ENCODE measurements at places on chromosomes 1 and 21. TPM values are rescaled to one million over a fixed set of nuclear protein-coding genes. Genes with fewer than 3 reads are reported as not detected.

- no peak overlapping the region for H3K27ac ChIP-seq
- H3K4me3 ChIP-seq, result no peak overlapping the region
- peaks cover 45% of the 10 kb centered on the region for H3K27me3 ChIP-seq
- peaks cover 4% of the 10 kb centered on the region for H3K36me3 ChIP-seq
These were observed 80.0 kb downstream of the VWA5B1 start for GRCh38 chr1:20370698-20371097.

DNA sequence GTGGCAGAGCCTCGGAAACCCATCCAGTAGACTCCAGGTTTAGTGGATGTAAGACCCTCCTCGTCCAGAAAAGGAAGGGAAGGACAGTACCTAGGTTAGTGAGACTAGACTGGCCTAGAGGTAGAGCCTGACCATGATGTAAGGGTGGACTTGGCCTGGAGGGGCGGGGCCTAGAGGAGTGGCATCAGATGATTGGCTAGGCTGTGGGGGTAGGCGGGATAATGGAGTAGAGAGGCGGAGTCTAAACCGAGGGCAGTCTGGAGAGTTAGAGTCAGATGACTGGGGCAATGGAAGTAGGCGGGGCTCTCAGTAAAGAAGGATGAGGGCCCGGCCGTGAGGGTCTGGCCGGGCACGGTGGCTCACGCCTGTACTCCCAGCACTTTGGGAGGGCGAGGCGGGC lies 70.1 kb downstream of the EPHB2 start:
- H3K27ac ChIP-seq, result no peak overlapping the region
- no peak for DNase-seq
- no peaks in the 10 kb centered on the region for H3K36me3 ChIP-seq
- H3K4me1 ChIP-seq, result peaks cover 3% of the 10 kb centered on the region
- no peak overlapping the region for H3K4me3 ChIP-seq

DNA sequence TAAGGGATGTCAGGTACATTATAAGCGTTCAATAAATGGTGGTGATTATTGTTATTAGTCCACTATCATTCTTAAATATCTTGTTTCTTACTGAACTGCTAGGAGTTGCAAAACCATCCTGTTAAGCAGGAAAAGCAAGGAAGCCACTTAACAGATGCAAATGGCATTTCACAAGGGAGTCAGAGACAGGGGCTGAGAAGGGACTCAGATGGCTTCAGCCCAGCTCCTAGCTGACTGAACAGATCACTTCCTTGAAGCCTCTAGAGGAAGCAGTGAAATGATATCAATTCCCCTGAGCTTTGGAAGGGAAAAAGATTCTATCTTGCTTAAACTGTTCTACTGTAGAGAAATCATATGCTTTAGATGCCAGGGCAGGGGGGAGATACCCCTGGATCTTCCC lies 151.5 kb downstream of the ST6GALNAC5 start:
- no peak for DNase-seq
- H3K27me3 ChIP-seq, result no peaks in the 10 kb centered on the region
- no peaks in the 10 kb centered on the region for H3K36me3 ChIP-seq
- no peak overlapping the region for H3K27ac ChIP-seq

DNA sequence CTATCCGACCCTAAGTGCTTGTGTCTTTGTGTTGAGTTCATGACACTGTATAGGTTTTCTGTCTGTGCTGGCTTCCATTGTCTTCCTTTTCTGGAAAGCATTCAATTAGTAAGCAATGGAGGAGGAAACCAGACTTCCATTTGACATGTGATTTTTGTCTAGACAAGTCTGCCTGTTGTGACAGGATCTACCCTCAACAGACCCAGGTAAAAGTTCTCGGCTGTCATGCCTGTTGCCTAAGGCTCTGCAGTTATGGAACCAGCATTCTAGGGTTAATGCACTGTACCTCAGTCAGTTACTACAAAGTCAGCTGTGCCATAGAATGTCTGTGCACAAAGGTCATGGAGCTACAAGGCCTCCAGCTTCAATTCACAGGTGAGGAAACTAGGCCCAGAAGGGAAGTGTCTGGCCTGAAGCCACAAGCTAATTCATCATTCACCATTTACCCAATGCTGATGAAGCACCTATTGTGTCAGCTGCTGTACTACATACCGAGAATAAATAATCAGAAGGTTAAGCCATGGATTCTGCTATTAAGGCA lies 72.3 kb downstream of the PLPP3 start:
- DNase-seq, result no peak
- H3K4me3 ChIP-seq, result no peak overlapping the region
- H3K4me1 ChIP-seq, result peaks cover 13% of the 10 kb centered on the region

DNA sequence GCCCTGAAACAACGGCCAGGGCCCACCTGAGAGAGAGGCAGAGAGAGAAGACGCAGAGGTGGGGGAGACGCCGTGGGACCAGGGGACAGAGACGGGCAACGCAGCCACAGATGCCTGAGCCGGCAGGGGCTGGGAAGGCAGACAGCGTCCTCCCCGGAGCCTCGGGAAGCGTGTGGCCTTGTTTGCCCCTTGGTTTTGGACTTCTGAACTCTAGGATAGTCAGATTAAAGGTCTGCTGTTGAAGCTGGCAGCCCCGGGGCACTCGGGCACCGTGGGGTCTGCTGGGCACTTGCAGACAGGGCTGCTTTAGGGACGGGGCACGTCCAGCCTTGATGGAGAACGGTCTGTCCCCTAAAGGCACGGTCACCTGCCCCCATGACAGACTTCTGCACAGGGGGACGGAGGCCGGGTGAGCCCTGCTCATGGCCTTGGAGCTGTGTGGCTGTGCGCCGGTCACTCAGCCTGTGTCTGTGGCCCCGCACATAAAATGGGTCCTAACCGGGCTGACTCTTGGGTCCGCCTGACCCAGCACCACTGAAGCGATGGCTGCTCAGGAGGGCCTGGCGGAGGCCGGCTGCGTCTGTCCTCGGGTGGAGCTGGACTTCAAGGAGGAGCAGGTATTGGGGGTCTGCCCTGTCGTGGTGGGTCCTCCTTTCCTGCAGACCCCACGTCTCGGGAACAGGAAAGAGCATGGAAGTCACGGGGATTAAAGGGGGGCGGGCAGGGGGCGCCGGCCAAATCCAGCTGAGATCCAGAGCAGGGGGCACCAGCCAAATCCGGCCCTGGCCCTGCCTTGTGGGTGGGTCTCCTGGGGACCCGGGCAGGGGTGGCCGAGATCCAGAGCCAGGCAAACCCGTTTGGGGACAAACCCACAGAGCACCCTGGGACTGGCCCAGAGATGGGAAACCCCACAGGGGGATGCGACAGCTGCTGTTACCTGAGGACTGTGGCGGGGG lies 9.6 kb upstream of the RNF223 start:
- H3K4me1 ChIP-seq, result no peaks in the 10 kb centered on the region
- H3K27ac ChIP-seq, result no peak overlapping the region
- DNase-seq, result no peak
- no peaks in the 10 kb centered on the region for H3K36me3 ChIP-seq

- no peaks in the 10 kb centered on the region for H3K27me3 ChIP-seq
- DNase-seq, result no peak
- H3K4me1 ChIP-seq, result peaks cover 8% of the 10 kb centered on the region
- H3K36me3 ChIP-seq, result no peaks in the 10 kb centered on the region
These were observed 37.2 kb upstream of the TRAPPC10 start for GRCh38 chr21:43974791-43975468.

DNA sequence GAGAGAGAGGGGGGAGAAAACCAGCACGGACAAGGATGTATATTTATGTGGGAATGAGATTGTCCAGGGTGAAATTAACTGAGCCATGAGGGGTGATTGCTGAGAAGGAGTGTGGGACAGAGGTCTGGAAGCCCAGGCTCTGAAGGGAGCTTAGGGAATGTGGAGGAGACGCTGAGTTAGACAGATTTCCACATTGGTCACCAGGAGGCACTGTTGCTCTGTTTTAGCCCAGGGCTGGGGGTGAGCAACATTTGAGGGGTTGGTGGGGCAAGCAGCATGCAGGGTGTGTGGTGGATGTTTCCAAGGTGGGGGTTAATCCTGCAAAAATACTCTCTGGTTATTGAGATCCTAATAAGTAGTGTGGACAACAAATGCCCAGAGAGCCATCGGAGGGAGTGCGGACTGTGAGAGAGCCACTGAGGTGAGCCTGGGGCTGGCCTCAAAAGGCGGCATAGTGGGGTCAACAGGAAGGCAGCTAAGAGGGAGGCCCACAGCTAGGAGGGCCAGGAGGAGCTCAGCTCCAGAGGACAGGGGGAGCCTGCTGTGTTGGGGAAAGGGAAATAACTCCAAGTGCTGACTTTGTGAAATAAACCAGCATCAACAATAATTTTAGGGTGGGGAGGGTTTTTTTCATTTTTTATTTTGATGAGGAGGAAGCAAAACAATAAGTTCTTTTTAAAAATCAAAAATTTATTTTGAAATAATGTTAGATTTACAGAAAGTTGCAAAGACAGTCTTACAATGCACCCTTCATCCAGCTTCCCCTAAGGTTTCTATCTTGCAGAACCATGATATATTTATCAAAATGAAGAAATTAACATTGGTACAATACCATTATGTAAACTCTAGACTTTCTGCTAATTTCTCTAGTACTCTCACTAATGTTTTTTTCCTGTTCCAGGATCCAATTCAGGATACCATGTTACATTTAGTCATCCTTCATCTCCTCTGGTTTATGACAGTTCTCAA lies 82.8 kb upstream of the CD34 start:
- peaks cover 28% of the 10 kb centered on the region for H3K27me3 ChIP-seq
- H3K36me3 ChIP-seq, result no peaks in the 10 kb centered on the region
- H3K4me1 ChIP-seq, result peaks cover under 1% of the 10 kb centered on the region
- H3K4me3 ChIP-seq, result no peak overlapping the region
- no peak for DNase-seq

- peaks cover 23% of the 10 kb centered on the region for H3K4me1 ChIP-seq
- no peak for DNase-seq
- H3K27ac ChIP-seq, result no peak overlapping the region
- H3K36me3 ChIP-seq, result no peaks in the 10 kb centered on the region
These were observed 1.8 kb downstream of the CD101 start for GRCh38 chr1:117003223-117003875.

DNA sequence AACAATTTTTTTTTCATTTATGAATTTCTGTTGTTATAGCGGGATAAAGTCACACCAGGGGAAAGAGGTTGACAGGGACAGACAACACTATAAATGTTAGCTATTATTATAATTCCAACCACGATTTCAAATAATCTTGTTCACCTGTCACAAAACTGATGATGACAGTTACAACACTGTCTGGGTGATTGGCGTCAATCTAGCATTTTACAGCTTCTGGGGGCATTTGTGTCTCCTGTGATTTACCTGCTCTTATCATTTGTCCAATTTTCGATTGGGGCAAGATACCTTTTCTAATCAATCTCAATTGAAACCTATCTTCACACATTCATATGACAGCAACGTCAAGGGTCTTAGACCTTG lies 44.6 kb upstream of the LYST start:
- no peak for DNase-seq
- no peak overlapping the region for H3K4me3 ChIP-seq
- no peaks in the 10 kb centered on the region for H3K27me3 ChIP-seq
- H3K27ac ChIP-seq, result peak overlapping the region; percentile 13
- H3K36me3 ChIP-seq, result no peaks in the 10 kb centered on the region

DNA sequence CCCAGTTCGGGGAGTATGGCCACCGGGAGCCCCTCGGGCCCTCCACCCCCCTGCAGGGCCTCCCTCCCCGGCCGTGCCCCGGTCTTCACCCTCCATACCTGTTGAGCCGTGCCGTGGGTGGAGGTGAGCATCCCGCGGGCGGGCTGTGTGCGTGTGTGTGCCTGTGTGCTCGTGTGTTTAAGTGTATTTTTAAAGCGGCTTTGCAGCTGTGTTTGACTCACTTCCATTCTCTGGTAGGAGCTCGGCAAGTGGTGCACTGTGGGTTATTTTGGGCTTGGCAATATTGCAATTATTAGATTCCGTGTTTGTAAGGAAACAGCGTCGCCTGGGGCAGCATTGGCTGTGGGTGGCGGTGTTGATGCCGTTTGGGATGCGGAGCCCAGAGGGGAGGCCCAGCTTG lies 20.3 kb upstream of the PLCH2 start:
- no peaks in the 10 kb centered on the region for H3K27me3 ChIP-seq
- H3K27ac ChIP-seq, result no peak overlapping the region
- no peaks in the 10 kb centered on the region for H3K4me1 ChIP-seq

GRCh38 chr1:9890224-9890731 lies 19.8 kb downstream of the CTNNBIP1 start:
- no peaks in the 10 kb centered on the region for H3K27me3 ChIP-seq
- H3K4me1 ChIP-seq, result peaks cover 29% of the 10 kb centered on the region
- no peak for DNase-seq
- no peaks in the 10 kb centered on the region for H3K36me3 ChIP-seq
- H3K4me3 ChIP-seq, result no peak overlapping the region

GRCh38 chr1:167673265-167673664 lies 43.2 kb downstream of the RCSD1 start:
- H3K27me3 ChIP-seq, result no peaks in the 10 kb centered on the region
- H3K27ac ChIP-seq, result peak overlapping the region; percentile 64
- peaks cover 27% of the 10 kb centered on the region for H3K36me3 ChIP-seq
- no peak overlapping the region for H3K4me3 ChIP-seq

DNA sequence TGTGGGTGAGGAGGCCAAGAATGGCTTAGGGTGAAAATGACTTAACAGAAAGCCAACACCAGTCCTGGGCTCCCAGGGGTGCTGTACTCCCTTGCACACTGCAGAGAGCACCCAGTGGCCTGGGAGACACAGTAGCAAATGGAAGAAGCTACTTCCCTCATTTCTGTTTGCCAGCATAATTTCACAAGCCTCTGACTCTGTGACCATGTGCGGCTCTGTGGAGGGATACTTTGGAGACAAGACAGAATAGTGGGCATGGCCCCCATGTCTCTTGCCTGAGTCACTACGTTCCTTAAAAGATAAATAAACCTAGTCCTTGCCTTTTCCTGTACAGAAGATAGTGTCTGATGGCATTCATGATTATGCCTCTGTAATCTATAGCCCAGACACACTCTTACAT lies 38.1 kb downstream of the TRIM62 start:
- peaks cover 8% of the 10 kb centered on the region for H3K36me3 ChIP-seq
- H3K27me3 ChIP-seq, result no peaks in the 10 kb centered on the region
- DNase-seq, result no peak
- no peak overlapping the region for H3K4me3 ChIP-seq

DNA sequence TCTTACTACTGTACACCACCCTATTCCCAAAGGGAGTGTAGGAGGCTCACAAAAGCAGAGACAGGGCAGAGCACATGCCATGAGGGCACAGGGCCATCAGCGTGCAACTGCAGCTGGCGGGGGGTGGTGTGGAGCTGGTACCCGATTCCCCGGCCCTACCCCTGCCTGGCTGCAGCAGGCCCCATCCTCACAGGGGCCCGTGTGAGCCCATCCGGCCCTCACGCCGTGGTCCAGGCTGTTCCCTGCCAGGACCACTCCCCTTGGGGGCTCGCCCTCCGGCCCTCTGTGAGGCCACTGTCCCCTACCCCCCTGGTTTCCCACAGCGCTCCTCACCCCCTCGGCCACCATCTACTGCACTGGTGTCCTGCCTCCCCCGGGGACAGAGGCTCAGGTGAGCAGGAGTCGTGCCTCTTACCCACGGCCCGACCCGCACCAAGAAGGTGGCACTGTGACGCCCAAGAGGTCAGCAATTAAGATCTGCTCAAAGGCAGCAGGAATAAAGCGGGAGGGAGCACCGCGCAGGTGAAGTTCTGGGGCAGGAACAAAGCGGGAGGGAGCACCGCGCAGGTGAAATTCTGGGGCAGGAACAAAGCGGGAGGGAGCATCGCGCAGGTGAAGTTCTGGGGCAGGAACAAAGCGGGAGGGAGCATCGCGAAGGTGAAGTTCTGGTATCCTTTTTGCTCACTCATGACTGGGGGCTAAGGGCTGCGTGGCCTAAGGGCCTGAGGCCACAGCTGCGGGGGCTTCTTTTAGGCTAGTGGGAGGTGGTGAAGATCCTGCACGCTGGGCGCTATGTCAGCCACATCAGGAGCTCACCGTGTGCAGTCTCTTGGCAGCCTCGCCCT lies 3.9 kb downstream of the POFUT2 start:
- no peaks in the 10 kb centered on the region for H3K27me3 ChIP-seq
- peaks cover 13% of the 10 kb centered on the region for H3K36me3 ChIP-seq
- peaks cover 16% of the 10 kb centered on the region for H3K4me1 ChIP-seq
- H3K27ac ChIP-seq, result no peak overlapping the region

Gene OR2L3
- not detected for polyA plus RNA-seq

Gene OR2T29
- polyA plus RNA-seq, result 0.26 TPM

Gene UBE2U
- not detected for polyA plus RNA-seq

Gene GIPC2
- not detected for polyA plus RNA-seq
